ENCODE measurements at places on chromosomes 1 and 21.

DNA sequence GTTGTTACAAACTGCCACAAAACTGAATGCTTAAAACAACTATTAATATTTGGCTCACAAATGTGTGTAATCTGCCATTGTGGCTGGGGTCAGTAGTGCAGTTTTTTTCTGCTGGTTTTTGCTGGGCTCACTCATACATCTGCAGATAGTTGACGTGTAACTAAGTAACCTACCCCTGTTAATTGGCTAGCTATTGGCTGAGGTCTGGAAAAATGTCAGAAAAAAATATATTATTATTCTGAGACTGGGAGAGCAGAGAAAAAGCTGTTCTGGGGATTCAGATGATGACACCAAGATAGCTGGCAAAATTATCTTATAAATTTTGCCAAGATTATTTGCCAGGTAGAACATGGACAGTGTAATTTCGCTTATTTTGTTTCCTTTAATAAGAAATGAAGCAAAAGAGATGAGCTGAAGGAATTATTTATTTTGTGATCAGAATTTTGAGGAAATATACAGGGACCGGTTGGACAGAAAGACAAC lies 616.1 kb upstream of the ADAMTS5 start:
- DNase-seq = no peak

- DNase-seq = no peak
Measured at GRCh38 chr1:5595531-5596170, 396.6 kb downstream of the NPHP4 start.

- DNase-seq = peak; percentile 45
Measured at GRCh38 chr1:96596226-96596922, 125.2 kb upstream of the PTBP2 start.

DNA sequence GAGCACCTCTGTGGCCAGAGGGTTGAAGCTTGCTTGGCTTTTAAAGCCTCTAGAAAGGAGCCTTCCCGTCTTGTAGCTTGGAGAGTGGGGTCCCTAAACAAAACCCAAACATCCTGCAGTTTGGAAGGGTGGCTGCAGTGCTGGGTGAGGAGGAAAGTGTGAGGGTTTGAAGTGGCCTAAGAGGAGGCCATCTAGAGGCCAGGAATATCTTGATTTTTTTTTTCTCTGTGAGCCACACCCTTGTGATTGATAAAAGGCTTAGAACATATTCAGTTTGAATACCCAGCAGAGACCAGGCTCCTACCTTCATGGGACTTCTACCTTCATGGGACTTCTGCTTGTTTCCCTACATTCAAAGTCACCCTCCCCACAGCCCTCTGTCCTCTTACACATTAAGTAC lies 37.3 kb upstream of the PIGV start:
- no peak for DNase-seq

DNA sequence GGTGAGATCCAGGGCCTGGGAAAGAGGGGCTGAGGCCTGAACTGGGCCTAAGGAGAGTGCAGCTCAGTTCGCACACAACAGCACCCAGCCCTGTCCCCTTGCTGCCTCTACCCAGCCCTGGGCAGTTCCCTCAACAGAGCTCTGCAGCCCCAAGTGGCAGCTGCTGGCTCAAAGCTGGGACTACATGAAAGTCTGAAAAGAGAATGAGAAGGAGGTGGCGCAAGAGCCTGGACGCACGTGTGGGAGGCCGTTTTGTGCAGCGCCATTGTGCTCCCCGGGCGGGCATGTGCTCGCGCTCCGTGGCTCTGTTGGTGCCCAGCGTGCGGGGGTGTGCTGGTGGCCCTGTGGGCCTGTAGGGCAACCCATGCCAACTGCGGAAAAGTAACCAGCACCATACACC lies 10.3 kb downstream of the GPR37L1 start:
- DNase-seq = no peak

DNA sequence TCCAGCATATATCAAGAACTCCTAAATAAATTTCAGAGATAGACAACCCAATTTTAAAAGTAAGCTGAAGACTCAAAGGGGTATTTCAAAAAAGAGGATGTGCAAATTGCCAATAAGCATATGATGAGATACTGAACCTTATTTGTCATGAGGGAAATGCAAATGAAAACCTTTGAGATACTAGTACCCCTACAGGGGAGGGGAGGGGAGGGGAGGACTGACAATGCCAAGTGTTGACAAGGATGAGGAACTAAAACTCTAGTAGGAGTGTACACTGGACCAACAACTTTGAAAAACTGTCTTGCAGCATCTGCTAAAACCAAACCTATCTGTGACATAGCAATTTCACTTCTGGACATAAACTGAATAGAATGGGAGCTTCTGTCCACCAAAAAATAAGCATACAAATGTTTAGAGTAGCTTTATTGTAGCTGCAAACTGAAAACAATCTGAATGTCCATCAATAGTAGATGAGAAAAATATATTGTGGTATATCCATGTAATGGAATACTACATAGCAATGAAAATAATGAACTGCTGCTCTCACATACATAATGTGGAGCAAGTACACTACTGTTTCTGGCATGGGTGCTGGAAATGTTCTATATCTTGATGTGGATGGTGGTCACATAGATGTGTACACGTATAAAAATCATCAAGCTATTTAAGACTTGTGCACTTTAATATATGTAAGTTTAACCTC lies 57.2 kb downstream of the CDK18 start:
- DNase-seq = no peak

DNA sequence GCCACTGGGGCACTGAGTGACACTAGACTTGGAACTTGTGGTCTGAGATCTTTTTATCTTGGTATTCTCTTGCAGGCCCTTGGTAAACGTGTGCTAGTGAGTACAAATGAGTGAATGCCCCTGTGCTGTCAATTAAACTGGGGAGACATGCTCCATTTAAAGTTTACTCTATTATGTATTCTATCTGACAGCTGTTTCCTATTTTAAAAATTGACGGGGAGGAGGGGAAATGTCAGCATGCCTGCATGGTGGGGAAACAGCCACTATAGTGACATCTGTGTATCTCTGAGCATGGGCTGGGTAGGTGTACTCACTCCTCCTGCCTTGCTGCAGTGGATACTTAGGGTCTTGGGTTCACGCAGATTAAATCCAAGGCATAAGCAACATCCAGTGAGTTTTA lies 59.0 kb upstream of the IKBKE start:
- no peak for DNase-seq

DNA sequence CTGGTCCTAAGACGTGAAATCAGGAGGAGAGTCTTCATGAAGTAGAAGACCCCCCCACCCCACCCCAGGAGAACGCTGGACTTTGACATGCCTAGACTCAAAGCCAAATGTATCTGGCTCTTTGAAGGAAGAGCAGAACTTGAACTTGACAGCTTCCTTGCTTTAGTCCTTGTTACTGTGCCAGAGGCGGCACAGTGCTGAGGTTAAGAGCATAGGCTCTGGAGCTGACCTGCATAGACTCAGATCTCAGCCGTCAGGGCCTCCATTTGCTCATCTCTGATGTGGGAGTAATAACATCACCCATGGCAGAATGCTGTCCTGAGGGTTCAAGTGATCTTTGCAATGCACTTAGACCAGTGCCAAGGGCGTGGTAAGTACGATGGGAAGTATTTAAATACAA lies 39.0 kb downstream of the COL6A1 start:
- no peak for DNase-seq

DNA sequence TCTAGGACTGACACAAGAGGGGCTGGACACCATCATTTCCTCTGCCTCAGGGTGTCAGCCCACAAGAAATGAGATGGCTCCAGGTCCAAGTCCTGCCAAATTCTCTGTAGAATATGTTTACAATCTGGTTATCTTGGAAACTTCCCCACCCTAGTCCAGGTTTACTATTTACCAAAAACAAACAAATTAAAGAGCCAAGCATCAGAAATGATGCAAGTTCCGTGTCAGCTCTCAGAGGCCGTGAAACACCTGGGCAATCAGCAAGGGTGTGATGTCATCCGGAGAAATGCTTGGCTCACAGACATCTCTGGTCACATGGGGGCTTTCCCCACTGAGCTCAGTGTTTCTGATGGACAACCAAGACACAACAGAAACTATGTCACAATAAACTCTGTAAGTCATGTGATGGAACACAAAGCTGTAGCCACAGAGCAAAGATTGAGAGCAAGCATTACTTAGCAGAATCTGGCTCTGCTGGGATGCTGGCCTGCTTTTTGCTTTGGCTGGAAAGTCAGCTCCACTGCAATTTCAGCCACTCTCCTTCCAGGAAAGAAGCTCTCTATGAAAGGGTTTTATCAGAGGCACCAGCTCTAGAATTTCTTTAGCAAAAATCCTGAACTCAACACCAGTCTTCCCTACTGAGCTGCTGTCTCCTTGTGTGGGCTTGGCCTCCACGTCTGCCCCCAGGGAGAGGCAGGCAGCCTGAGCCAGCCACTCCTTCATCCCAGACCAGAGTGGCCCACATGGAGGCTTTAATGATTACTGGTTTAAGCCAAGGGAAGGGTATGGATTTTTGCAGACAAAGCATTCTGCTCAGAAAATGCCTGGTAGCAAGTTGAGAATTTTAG lies 55.9 kb downstream of the NENF start:
- DNase-seq = peak; percentile 97

- DNase-seq = no peak
Measured at GRCh38 chr1:74853756-74854155, 120.8 kb downstream of the TYW3 start.

Measured in fibroblast of pulmonary artery (primary cell).